Activated CD8-positive, alpha-beta memory T cell treated with anti-CD3 and anti-CD28 coated beads for 4 hours (primary cell): ENCODE measurements at places on chromosomes 6 and 20.

DNA sequence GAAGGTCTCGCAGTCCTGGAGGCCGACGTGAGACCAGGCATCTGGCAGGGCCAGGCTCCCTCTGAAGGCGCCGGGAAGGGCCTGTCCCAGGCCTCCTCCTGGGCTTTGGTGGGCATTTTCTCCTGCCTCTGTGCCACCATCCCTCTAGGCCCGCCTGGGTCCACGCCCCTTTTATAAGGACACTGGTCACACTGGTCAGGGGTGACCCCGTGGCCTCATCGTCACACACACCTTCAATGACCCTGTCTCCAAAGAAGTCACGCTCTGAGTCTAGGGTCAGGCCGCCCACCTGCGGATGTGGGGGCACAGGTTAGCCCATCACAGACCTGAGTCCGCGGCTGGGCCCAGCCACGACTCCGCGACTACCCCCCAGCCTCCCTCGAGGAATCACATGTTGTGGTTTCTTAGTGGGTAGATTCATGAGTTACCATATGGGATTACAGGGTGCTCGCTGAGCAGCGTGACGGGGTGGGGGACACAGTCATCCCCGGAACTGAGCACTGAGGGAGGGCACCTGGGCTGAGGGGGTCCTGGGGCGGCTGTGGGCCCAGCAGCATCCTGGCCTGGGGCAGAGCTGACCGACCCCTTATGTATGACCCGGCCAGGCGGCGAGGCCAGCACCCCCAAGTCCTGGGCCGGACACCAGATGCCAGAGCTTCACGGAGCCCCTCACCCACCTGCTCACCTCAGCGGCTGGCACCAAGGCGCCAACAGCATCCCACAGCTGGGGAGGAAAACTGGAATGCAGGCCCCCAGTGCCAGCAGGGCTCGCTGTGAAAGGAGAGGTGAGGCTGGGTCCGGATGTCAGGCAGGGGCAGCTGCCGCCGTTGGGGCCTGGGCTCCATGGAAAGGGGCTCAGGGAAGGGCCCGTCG is 115.9 kb downstream of the DLL1 start:
- DNase-seq, result no peak

GRCh38 chr6:41741625-41742490 is 5.3 kb downstream of the PGC start:
- DNase-seq, result no peak

DNA sequence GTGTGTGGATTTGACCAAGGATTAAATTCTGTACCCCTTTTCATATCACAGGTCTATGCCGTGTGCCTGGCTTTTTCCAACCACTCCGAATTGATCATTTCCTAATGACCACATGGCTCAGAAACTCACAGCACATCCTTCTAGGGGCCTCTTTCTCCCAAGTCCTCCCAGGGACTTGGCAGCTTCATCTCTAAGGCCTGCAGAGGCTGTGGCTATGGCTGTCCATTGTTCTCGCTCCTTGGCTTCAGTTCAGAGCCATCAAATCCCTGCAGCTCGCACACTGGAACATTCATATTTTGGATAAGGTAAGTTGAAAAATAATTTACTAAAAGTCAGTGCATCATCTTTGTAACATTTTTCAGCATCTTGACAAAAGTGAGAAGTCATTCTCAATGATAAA is 497.2 kb upstream of the CDH4 start:
- DNase-seq, result no peak

GRCh38 chr6:20203561-20204511 is 8.4 kb downstream of the MBOAT1 start:
- no peak for DNase-seq

GRCh38 chr6:50846852-50847155 is 28.1 kb downstream of the TFAP2B start:
- no peak for DNase-seq

DNA sequence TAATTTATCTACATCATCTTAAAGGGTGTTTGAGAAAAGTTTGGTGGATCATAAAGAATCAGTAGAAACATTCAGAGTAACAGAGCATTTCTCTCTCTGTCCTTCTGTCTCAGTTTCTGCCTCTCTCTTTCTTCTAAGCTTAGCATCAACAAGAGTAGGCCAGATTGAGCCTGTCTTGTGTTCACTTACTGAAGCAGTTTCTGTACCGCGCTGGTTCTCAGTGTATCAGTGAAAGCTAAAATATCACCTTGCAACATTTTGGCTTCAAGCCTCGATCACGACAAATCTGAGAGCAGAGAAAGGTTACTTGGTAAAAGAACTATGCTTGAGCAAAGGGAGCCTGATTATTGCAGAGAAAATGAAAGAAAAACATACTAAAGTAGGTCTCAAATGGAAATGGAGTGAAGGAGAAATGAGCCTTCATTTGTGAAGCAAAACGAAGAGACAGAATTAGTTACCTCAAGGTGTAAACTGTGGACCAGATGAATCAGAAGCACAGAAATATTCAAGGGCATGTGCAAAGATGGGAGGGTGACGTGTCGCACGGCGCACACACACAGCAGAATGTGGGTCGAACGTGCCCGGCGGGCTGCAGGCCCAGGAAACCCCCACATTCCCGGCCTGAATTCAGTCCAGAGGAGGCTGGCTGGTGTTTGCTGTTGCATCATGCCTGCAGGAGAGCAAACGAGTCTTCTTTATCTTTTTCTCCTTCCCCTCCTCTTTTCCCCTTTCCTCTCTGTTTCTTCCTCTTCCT is 509.3 kb downstream of the QKI start:
- no peak for DNase-seq
